SHP77 treated with DMSO at 0.1 percent for 48 hours (cell line): ENCODE measurements at places on chromosomes 7 and 10.

GRCh38 chr10:36256166-36256565, 614.1 kb upstream of the FZD8 start:
- DNase-seq: no peak

DNA sequence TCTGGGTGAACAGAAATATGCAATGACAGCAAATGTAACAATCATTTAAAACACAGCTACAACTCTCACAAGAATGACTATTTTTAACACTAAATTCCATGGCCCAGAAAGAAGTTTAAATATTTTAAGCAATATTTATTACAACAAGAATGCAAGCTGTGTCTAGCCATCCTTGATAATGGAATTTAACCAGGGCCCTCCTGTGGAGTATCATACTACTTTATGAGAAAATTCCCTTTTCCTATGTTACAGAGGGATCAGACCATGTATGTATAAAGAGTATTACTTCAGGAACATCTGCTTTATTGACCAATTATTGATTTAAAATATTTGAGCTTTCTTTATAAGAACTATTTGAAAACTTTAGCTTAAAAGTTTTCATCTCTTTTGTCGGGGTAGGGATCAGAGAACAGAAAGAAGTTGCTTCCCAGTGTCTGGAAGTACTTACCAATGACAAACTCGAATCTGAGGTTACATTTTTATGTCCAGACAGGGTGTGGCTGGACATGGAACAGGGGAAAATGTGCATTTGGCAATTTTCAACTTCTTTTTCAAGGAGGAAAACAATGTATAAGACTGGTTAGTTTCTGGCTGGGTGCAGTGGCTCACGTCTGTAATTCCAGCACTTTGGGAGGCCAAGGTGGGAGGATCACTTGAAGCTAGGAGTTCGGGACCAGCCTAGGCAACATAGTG, 48.3 kb upstream of the NRBF2 start:
- no peak for DNase-seq

DNA sequence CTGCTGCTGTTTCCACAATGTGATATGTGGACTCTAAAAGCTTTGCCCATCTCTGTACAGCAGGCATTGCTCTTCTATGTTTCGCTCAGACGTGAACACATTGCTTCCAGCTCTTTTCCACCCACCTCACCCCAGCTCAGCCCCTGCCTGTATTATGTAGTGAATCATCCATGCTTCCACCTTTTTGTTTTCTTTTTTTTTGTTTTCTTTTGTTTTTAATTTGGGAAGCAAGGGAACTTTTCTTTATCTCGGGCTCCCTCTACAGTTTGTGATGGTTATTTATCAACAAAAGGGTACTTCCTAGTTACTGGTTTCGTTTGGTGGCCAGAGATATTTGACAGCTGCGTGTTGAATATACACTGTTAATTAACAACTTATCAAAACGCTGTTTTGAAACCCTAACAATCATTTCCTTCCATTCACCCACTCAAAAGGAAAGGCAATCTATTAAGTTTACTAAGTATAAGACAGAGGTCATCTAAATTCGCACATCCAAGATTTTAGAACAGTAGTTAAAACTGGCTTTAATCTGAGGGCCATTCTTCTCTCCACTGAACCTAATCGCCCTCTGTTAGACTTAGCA, 127.9 kb upstream of the STK17A start:
- peak; percentile 36 for DNase-seq

DNA sequence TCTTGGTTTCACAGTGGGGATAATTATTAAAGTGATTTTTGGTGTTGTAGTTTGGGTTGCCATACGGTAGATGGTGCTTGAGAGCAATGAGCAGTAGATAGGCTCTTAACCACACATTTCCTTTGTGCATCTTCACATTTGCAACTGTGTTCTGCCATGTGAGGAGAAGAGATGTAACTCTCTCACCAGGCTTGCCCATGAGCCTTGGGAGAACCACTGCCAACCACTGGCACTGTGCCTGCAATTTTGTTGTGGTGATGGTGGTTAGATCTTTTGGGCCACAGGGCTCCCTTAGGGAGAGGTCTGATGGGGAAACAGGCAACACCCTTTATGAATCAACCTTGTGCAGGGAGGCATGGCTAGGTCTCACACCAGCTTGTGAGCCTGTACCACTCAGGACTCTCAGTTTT, 204.3 kb downstream of the CCDC7 start:
- DNase-seq: no peak

DNA sequence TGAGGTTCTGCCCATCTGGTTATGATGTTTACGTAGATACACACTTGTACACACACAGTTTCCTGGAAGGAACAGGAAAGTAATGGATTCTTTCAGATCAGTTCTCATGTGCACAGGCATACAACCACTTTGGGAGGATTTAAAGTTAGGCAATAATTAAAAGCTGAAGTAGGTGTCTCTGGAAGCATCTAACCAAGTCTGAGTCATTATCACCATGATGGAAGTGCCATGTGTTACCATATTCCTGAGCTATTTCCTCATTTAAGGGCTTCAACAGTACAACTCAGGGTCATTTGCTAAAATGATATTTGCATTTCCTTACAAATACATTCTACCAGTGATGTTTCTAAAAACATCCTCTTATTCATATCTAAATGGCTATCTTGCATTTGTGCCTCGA, 41.4 kb upstream of the BET1 start:
- no peak for DNase-seq
